ENCODE measurements at places on chromosomes 3 and 15.
A peak's percentile ranks its signal among the peaks of the same experiment; 100 is the strongest.

DNA sequence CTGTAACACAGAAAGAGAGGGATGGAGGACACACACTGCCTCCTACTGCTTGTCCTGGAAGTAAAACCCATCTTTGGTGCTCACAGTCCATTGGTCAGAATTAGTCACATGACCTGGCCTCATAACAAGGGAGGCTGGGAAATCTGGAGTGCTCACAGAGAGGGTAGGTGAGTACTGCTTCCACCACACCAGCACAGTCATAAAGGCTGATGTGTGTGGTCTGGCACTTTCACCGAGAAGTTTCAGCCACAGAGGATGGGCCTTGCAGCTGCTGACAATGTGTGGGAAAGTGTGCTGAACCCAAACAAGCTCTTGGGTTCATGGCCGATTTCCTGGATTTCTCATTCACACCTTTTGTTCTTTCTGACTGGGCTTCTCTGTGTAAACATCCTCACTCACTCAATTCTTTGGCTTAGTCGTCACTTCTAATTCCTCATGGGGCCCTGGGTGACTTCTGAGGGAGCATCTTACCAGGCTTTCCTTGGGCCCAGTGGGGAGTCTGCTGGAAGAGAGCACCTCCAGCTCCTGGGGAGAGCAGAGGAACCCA is 100.7 kb downstream of the ASB7 start:
- DNase-seq: no peak

GRCh38 chr3:60633644-60634043 is 617.6 kb downstream of the FHIT start:
- DNase-seq: peak; percentile 17

DNA sequence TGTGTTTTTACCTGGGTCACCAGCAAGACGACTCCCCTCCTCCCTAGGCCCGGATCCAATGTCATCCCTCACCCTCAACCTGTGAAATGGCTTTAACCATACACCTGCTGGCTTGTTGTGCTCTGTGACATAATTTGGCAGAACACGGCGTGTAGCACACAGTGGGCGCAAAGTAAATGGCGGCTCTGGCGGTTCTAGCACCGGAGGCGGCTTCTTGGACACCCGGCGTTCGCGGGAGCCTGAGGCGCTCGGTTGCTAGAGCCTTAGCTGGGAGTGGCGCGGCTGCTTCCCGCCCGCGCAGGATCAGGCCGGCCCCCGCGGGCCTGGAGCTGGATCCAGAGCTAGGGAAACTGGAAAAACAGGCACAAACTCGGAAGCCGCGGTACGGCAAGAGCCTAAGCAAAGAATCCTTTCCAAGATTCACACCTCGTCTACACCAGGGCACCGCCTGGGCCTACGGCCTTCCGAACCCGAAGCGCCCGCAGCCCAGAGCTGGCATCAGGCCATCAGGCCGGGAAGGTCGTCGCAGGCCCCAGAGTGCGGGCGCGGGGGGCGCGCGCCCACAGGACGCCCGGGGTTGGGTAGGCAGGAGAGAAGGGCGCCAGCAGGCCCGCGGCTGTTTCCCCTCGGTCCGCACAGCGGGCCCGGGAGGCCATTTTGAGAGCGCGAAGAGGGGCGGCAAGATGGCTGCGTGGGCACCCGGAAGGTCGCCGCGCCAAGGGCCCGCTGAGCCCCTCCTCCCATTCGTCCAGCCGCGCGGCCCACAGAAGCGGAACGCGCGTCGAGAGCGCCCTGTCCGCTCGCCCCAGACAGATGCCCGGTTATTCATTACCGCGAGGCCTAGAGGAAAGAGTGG is 43.9 kb upstream of the POLG start:
- DNase-seq: no peak

GRCh38 chr3:191627064-191627463 is 166.1 kb downstream of the PYDC2 start:
- DNase-seq: no peak

GRCh38 chr3:148158210-148158609 is 539.5 kb upstream of the AGTR1 start:
- peak; percentile 19 for DNase-seq

GRCh38 chr3:187102073-187102634 is 37.1 kb downstream of the RPL39L start:
- DNase-seq: no peak

GRCh38 chr3:81531263-81531662 is 230.2 kb downstream of the GBE1 start:
- DNase-seq: no peak

DNA sequence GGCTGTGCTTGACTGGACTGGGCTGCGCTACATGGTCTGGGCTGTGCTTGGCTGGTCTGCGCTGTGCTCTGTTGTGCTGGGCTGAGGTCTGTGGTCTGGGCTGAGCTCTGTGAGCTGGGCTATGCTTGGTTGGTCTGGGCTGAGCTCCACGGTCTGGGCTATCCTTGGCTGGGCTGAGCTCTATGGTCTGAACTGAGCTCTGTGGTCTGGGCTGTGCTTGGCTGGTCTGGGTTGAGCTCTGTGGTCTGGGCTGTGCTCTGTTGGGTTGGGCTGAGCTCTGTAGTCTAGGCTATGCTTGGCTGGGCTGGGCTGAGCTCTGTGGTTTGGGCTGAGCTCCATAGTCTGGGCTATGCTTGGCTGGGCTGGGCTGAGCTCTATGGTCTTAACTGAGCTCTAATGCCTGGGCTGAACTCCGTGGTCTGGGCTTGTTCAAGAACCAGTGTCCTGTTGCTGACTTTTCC is 92.0 kb downstream of the PLXNA1 start:
- peak; percentile 93 for DNase-seq

DNA sequence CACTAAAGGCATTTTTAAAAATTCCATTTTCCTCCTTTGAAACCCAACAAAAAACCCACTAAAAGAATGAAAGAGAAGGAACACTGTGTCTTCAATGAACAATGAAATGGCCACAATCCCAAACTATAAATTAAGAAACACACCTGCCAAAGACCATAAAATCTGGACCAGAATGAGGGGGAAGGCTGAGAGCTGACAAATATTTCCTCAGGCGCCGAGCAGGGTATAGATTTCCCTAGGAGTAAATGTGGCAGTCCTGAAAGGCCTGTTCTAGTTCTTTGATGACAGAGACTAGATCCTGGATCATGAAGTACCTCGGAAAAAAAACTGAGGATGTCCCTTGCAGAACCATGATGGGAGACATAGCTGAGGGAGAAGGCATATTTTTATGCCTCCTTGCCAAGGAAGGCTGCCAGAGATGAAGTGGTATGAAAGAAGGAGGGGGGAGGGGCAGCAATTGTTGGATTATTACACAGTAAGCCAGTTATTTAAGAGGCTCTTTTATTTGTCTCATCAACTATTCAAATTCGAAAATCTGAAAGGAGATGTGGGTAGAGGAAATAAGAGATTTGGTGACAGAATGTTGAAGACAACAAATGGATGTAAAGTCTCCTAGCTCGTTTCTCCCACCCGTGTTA is 275.3 kb upstream of the GOLGA6L4 start:
- no peak for DNase-seq

DNA sequence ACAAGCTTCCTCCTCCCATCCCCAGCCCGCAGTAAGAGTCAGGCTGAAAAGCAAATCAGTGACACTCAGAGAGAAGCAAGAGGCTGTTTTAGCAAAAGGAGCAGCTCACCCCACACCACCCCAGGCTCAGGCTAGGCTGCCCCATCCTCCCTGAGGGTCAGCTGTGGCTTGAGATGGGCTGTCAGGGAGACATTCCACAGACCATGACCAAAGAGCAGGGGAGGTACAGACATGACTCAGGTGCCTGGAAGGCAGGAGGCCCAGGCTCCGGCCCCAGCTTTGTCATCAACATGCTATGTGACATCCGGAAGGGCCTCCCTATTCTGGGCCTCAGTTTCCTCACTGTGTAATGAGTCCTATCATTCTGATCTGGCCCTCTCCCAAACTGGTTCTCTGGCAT is 24.7 kb downstream of the HCN4 start:
- no peak for DNase-seq

GRCh38 chr15:68885070-68885469 is 45.3 kb upstream of the SPESP1 start:
- no peak for DNase-seq

- no peak for DNase-seq
Measured at GRCh38 chr3:127524296-127524896, 66.1 kb downstream of the TPRA1 start.

- no peak for DNase-seq
Measured at GRCh38 chr3:135097276-135097946, 302.4 kb downstream of the EPHB1 start.

GRCh38 chr15:58227706-58228543 is 89.7 kb downstream of the AQP9 start:
- peak; percentile 64 for DNase-seq

- DNase-seq: no peak
Measured at GRCh38 chr3:134374791-134375581, 739 bp upstream of the AMOTL2 start.

GRCh38 chr3:185693985-185694653 is 108.0 kb downstream of the SENP2 start:
- no peak for DNase-seq

GRCh38 chr3:20142517-20142916 is 43.5 kb downstream of the SGO1 start:
- no peak for DNase-seq

- DNase-seq: peak; percentile 6
Measured at GRCh38 chr15:32870240-32871033, 152.6 kb downstream of the GREM1 start.

- DNase-seq: no peak
Measured at GRCh38 chr15:41480396-41481140, 13.1 kb upstream of the ITPKA start.

DNA sequence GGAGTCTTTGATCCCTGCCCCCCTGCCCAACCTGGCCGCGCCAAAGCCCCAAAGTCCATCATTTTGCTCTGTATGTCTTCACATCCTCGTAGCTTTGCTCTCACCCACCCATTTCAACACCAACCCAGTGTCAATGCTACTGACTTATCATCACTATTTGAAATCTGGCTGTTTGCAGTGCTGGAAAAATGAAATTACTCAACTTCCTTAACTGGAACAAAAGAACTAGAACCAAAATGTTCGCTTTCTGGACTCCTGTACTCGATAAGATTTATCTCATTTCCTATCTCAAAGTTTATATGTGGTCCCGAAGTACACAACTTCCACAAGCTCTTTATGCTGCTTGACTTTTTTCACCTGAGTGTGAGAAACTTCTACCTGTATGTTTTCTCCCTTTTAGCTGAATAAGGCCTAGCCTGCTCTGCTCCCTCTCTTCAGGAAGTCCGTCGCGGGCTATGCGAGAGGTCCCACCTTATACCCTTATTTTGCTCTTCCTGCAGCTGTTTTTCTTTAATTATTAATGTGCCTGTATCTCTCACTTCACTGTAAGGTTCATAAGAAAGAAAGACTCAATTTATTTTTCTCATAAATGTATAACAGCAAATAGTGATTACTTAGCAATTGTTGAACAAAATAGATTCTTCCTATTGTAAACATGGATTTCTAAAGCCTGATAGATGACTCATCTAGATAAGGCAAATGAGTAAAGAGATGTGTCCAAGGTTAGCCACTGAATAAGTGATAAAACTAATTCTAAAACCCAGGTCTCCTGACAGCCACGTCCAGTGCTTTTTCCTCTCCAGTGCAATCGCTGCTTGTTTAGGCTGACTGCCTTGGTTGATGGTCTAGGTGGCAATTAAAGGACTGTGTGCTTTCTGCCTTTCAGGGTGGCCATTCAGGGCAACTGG is 464.1 kb upstream of the TPRG1 start:
- no peak for DNase-seq

GRCh38 chr3:31181661-31182060 is 287.2 kb upstream of the GADL1 start:
- no peak for DNase-seq

DNA sequence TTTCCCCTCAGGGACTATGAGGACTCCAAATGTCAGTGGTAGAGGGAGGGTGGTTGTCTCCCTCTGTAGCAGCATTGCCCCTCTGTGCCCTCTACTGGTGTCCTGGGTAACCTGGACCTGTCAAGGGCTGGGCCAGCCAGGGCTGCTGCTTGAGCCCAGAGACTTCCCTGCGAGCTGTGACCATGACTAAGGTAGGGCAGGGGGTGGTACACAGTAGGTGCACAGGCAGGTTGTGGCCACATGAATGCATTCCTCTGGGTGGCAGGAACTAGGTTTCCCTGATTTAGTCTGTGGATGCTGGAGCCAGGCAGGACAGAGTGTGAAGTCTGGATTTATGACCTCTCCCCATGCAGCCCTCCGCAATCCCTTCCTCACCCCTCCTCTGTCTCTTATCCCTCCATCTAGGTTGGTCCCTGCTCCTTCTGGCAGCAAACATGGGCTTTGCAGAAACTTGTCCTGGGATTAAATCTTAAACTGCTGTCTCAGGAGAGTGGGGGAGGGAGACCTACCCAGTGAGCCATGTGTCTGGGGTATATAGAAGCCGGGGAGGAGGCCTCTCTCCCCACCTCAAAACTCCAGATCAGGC is 8.7 kb upstream of the SEMA3F start:
- no peak for DNase-seq

GRCh38 chr3:190862209-190863118 is at the start of gene GMNC:
Gene GMNC (minus strand): TSS chr3:190862694. CDS start chr3:190862615, 79 bp downstream.
- DNase-seq: no peak

- DNase-seq: no peak
Measured at GRCh38 chr15:68572921-68573320, 5.9 kb upstream of the CORO2B start.

GRCh38 chr3:33001889-33002288 is 50.4 kb downstream of the CCR4 start:
- DNase-seq: peak; percentile 15

DNA sequence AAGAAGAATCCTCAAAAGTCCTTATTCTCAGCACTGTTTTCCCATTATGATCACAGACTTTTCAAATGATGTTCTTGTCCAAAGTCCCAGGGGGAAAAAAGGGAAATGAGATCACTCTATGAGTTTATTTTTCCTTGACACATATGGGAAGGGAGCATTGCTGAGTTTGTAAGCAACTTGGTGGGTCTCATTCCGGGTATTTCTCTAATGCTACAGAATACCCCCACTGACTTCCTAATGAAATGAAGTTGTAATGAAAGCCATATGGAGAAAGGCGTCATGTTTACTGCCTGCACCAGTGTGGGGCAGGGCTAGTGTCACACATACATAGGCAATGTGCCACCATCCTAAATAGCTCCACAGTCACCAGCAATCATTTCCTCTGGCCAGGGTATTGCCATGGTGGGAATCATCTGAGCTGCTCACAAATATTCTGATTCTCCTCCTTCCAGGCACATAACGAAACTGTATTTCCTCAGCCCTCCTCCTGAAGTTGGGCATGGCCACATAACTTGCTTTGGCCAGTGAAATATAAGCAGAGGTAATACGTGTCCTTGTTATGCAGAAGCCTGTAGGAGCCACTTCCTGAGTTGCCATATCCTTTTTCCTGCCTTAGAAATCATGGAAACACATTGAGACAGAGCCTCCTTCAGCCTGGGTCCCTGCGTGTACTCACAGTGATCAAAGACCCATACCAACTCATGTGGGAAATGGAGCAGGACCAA is 41.0 kb upstream of the C15orf61 start:
- DNase-seq: no peak

- no peak for DNase-seq
Measured at GRCh38 chr3:9078561-9079240, 115.4 kb upstream of the RAD18 start.

DNA sequence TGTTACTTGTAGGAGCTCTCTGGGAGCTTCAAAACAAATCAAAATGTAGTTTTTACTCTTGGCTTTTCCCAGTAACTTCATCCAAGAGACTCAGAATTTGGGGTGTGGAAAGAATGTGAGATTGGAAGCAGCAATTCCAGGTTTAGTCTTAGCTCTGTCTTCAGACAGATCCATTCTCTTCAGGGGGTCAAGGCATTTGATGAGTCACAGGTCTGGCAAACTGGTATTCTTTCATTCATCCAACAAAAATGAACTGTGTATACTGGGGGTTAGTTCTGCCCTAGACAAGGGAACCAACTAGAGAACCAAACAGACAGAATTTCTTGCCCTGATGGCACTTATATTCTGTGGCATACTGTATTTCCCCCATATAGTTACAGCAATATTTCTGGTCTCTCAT is 36.3 kb upstream of the CADPS start:
- DNase-seq: no peak

GRCh38 chr3:29285471-29286071 is 4.7 kb downstream of the RBMS3 start:
- DNase-seq: no peak

All from MV-4-11 (cell line).